ENCODE measurements at places on chromosomes 2 and 18.

- DNase-seq, result no peak
Observed at GRCh38 chr2:189188115-189188805, 8.7 kb upstream of the COL5A2 start.

DNA sequence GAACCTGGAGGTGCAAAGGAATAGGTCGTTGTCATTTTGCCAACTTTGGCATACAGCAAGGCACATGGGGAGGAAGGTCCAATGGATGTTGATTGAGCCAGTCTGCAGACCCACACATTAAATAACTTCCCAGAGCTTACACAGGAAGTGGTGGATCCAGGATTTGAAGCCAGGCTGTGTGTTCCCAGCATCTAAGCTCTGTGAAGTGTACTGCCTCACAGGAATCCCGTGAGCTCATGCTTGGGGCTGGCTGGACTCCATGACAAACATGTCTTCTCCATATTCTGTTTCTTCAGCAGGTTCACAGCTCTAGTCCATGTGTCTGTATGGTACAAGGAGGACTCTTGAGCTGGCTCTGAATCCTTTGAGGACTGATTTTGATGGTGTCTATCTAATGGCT, 63.9 kb downstream of the KLHL29 start:
- no peak for DNase-seq

GRCh38 chr18:78169174-78169864, 810.3 kb upstream of the SALL3 start:
- no peak for DNase-seq

DNA sequence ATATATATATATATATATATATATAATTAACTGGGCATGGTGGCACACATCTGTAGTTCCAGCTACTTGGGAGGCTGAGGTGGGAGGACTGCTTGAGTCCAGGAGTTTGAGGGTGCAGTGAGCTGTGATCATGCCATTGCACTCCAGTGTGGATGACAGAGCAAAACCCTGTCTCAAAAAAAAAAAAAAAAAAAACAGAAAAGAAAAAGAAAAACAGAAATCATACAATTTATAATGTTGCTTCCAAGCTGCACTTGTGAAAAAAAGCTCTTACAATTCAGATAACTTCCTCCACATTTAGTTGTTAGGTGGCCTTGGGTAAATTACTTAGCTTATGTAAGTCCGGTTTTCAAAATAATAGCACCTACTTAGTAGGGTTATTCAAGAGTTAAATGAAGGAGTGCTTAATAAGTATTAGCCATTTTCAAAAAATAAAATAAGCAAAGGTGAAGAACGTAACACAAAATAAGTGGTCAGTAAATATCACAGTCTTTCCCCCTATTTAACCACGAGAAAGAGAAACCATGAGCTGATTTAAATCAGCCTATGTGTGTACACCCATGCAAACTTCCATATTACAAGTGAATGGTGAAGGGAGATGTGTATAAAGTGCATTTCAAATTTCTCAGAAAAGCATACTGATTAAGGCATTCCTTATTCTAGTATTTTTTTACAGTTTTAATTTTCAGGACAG, 2.3 kb downstream of the WIPF1 start:
- DNase-seq, result no peak

DNA sequence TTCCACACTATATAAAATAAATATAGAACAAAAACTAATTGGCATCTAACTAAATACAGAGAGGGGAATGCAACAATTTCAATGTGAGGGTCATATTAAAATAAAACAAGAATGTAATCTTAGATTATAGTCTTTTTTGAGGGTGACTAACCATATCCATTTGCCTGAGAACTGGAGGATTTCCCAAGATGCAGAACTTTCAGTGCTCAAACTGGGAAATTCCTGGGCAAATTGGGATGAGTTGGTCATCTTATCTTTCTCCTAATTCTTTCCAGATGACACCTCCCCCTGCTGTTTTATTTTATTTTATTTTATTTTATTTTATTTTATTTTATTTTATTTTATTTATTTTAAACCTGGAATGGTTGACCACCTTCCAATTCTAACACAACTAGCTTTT, 846.2 kb downstream of the SLC4A3 start:
- DNase-seq, result no peak

DNA sequence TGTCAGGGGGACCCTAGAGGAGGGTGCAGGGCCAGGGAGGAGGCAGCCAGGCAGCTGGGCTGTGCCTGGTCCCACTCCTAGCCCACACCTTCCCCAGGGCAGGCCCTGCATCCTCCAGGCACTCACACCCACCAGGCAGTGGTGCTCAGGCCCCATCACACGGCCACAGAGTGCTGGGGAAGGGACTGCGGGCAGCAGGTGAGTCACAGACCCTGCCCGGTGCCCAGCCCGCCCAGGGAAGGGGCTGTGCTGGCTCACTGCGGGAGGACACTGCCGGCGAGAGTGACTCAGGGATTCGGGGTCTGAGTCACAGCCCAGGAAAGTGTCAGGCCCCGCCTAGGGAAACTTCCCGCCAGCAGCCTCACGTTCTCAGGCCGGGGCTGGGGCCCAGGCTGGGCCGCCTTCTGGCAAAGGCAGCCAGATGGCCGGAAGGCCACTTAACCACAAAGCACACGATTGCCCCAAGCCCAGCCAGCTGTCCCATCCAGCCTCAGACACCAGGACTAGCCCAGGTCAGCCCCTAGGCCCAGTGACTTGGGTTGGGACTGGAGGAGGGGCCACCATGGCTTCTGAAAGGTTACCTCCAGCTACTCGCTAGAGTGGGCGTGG, 42.2 kb downstream of the BIN1 start:
- DNase-seq, result peak; percentile 85

DNA sequence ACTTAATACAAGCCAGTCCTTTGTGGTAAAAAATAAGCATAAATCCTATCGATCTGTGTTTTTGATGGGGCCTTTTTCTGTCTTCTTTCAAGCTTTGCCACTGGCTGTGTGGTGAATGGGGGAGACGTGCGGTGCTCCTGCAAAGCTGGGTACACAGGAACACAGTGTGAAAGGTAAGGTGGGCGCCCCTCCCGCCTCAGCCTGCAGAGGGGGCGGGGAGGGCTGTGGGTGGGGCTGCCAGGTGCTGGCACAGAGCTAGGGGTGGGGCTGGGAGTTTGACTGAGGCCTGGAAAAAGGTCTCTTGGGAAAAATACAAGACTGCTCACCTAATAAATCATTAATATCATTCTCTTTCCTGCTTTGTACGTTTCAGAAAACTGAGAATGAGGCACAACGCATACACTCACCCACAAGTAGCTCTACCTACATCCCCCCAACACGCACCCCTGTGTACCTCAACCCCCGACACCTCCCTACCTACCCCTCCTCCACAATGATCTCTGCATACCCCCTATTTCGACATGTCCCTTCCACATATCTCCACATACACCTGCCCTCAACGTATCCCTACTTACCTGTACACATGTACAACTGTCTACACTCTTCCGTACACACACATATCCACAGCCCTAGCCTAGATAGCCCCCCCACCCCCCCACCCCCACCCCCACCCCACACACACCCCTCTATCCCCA, 129.7 kb upstream of the TTC39C start:
- DNase-seq, result peak; percentile 72

- no peak for DNase-seq
Observed at GRCh38 chr18:31774477-31774785, 13.8 kb upstream of the SLC25A52 start.

- no peak for DNase-seq
Observed at GRCh38 chr18:31386741-31387140, 10.2 kb downstream of the DSG4 start.

DNA sequence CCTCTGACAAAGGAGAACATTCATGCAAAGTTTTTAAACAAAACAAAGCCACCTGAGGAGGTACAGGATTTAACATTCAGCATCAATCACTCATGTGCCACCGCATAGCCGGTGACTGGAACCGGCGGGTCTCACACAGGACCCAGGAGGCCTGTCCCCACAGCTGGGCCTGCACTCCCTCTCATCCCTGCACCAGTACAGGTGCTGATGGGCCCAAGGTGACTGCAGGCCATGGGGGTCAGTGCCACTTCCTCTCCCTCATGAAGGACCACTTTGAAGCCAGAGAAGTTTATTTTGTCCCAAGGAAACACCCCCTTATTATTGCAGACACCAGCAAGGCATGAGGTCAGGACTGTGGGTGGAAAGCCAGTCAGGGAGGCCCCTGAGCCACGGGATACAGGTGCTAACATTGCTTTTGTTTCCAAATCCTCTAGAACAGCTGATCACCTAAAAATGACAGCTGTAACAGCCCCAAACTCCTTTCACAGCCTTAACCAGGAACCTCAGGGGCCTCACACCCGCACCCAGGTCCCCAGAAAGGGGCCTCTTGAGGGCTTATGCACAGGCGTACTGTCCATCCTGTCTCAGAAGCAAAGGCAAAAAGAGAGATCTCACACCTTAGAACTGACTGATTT, 14.0 kb downstream of the PARD6G start:
- no peak for DNase-seq

DNA sequence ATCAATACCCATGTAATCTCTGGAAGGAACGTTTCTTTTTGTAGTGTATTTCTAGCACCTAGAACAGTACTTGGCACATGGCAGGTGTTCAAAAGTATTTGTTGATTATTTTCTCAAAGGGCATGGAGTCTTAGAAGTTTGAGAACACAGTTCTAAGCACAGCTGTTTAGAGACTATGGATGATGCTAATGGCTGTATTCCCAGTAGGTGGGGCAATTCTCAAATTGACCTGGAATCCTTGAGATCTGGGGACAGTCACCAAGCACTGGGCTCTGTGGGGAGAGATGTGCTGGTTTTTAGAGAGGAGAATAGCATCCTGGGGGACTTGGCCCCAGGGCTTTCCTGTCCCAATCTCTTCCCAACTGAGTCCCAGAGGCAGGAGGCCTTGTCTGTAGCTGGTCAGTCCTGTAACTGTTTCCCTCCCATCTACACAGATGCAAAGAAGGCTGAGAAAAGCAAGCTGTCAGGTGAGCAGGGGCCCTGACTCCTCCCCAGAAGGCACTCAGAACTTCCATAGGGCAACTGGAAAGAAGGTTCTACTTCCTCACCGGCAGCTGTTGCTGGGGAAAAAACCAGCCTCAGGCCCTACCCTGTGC, 17.5 kb upstream of the IL36G start:
- DNase-seq, result no peak

DNA sequence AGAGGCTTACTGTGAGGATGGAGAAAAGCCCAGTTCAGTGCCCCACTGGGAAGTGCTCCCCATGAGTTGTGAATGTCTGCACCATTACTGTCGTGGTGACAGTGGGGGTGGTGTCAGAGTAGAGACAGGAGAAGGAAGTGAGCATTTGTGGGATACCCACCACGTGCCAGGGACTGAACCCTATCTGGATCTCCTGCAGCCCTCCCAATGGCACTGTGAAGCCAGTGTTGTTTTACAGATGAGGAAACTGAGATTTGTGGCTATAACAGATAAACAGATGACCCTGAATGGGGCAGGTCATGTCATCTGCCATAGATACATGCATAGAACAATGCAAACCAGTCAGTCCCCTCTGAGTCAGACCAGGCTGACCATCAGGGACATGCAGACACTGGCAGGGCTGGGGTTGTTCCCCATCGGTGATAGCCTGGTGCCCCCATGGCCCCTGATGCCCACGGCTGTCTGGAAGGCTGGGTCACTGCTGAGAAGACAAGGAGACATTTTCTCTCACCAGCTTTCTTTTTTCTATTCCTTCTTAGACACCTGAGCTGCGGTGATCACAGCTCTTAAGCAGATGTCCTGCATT, 60.8 kb downstream of the EMILIN2 start:
- DNase-seq, result no peak

DNA sequence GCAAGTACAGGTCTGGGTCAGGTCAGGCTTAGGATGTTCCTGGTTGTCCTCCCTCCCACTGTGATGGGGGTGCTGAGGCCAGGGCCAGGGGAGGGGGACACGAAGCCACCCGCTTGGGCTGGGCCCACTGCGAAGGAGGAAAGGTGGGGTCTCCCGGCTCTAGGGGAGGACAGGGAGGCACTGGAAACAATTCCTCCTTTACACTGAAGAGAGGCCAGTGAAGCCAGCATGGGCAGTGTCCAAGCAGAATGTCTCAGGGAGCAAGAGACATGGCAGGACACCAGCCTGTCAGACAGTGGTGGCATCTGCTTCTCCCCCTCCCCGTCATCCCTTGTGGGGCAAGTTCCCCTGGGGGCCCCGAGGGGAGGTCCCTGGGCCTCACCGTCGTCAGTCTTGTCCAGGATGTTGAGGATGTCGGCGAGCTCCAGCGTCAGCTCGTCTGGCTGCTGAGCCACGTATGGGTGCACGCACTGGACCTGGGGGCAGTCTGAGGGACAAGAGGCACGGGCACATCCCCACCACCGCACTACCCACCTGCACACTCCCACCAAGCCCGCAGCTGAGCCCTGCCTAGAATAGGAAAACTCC, 10.8 kb downstream of the SNORC start:
- no peak for DNase-seq

DNA sequence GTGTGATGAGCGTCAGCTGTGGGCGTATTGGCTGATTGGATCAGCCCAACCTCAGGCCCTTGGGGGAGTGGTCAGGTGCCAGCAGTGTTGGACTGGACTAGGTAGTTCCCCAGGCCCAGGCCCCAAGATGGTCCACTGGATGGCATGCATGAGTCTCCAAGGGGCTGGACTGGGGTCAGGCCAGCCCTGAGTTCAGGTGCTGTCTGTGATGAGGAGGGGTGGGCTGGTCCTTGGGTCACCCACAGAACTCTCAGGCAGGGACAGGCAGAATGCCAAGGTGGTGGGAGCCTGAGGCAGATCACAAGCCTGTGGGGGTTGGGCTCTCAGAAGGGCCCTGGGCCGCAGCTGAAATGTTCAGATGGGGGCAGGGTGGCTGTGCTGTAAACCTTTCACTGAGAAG, 59.5 kb upstream of the THUMPD2 start:
- DNase-seq, result no peak

DNA sequence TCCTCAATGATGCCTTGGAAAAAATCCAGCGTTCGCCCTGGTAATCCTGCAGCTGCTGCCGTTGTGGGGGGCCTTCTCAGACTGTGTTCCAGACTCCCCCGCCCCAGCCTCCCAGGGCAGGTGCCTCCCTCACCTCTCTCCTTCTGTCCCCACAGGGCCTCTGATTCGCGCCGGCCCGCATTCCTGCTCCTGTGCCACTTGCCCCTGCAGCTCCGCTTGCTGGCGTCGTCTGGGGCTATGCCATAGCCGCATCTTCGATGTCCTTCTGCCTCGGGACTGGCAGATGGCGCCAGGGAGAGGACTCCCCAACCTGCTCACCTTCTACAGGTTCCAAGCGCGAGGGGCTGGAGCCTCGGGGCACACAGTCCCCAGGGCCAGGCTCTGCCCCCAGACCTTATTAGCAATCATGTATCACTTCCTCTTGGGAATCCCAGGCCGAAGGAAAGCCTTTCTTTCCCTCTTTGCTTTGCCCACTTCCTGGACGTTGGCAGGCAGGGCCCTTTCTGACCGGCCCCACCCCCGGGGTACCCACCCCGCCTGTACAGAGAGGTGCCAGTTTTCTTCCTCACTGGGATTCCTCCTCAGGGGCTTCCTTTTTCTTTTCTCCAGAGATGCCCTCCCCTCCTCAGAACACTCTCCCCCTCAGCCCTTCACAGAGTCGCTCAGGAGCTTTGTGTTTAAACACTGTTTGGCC, 4.4 kb downstream of the SPATA3 start:
- DNase-seq, result peak; percentile 49
